Type B pancreatic cell (in vitro differentiated cells): ENCODE measurements at places on chromosomes 11 and 22. TPM values are rescaled to one million over a fixed set of nuclear protein-coding genes. Genes with fewer than 3 reads are reported as not detected.

CTSW gene
- not detected in 2 replicates for total RNA-seq

SOX6 gene
- total RNA-seq: 8.7 and 24.9 TPM in 2 replicates

RFPL1 gene
- total RNA-seq: not detected in 2 replicates

OR51E1 gene
- total RNA-seq: 0.48 and 0.51 TPM in 2 replicates

APOBEC3A gene
- 0.67 and 1.6 TPM in 2 replicates for total RNA-seq
